ENCODE measurements at places on chromosomes 1 and 21. TPM values are rescaled to one million over a fixed set of nuclear protein-coding genes. Genes with fewer than 3 reads are reported as not detected.
A peak's percentile ranks its signal among the peaks of the same experiment; 100 is the strongest.

The HENMT1 gene
- 0.98 TPM for total RNA-seq

The AGO1 gene
- total RNA-seq: 31.7 TPM

The CHD5 gene
- 2.0 TPM for total RNA-seq

The SV2A gene
- 7.6 TPM for total RNA-seq

The THEM5 gene
- total RNA-seq: 0.98 TPM

The RGSL1 gene
- not detected for total RNA-seq

The TMOD4 gene
- 2.2 TPM for total RNA-seq

The IGSF8 gene
- total RNA-seq: 21.6 TPM

DNA sequence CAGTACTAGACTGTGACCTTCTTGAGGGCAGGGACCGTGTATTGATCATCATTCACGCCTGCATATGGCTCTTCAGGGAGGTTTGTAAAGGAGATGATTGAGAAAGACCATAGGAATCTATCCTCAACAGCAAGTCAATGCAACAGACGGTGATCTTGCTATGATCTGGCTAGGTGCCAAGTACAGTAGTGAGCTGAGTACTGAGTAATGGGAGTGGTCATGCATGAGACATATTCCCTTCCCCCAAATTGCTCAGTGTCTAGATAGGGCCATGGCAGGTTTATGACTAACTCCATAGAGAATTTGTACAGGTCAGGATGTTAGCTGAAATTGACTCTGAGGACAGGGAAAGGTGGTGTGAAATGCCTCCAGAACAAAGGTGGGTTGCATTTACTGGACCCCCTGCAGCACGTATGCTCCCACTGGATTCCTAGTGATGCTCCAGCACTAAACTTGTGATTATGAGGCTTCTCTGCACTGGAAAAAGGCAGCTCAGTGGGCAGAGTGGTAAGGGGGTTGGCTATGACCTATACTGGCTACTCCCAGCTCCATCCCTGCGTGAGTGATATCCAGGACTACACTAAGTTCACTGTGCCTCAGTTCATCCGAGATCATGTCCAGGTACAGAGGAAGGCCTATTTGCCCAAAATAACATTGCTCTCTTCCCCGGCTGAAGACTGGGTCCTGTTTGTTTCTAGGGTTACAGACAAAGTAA is 37.2 kb downstream of the KCNJ6 start:
- DNase-seq: no peak

DNA sequence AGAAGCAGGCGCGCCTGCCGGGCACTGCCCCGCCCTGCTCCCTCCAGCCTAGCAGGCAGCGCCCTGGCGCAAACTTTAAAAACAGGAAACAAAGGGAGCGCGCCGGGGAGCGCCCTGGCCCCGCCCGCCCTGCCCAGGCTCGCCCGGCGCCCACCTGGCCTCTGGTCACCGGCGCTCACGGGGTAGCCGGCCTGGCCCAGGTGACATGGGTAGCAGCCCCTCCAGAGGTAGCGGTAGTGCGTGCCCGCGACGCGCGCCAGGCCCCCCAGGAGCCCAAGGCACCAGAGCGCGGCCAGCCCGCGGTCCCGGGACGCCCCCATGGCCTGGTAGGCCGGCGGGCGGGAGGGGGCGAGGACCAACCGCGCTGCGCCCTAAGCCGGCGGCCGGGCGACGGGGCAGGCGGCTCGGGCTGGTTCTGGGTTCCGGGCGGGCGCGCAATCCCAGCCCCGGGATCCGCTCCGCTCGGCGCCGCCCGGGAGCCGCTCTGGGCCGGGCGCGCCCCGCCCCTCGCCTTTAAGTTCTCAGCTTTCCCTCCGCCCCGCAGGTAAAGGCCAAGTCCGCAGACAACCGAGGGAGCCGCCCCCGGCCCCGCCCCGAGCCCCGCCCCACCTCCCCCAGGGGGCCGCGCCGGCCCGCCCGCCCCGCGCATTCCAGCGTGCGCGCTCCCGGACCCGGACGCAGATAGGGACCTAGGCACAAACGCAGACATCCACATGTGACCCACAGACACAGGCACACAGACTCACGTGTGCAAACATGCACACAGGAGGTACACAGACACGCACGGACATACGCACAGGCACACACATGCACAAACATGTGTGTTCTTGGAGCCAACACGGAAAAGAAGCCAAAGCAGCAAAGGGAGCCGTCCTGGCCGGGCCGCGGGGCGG is 76.7 kb downstream of the ARHGEF16 start:
- DNase-seq: no peak

- DNase-seq: peak; percentile 88
Measured at GRCh38 chr21:9767592-9768375, 753.6 kb upstream of the TPTE start.

DNA sequence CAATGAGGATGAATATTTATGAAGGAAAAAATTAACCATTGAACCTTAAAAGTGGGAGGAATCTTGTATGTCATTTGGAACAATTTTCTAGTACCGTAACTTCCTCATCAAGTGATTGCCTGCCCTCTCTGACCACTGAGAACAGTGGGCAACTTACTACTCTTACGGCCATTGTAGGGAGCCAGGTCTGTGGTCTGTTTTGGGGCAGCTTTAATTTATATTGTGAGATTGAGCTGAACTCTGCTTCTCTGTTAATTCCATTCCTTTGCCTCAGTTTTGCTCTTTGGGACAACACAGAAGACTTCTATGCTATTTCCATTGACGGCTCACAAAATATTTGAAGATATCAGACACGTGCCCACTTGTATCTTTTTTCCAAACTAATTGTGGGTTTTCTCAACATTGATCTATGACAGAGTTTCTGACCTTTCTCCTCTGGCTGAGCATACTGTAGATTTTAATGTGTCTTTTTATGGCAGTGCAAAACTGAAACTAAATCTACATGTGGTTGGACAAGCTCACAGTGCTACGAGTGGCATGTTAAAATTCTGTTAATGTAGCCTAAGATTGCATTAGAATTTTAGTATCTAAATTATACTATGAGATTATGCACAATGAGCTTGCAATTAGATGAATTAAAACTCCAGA is 27.8 kb upstream of the ZNF281 start:
- DNase-seq: no peak

GRCh38 chr1:154871374-154871773 is 1.3 kb upstream of the KCNN3 start:
- no peak for DNase-seq

DNA sequence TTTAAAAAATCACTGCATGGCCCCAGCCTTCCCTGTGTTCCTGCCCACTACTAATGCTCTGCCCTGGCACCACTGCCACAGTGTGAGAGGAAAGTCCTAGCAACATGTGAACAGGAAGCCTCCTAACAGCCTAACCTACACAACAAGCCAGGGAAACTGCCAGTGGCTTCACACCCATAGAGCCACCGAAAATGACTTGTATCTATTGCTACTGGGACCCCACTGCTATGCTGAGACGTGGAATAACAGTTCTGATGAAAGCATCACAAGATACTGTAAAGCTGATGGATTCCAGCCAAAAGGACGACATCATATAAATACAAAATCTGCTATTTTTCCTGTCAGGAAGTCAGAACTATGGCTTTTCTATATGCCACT is 74.9 kb downstream of the JAK1 start:
- no peak for DNase-seq

DNA sequence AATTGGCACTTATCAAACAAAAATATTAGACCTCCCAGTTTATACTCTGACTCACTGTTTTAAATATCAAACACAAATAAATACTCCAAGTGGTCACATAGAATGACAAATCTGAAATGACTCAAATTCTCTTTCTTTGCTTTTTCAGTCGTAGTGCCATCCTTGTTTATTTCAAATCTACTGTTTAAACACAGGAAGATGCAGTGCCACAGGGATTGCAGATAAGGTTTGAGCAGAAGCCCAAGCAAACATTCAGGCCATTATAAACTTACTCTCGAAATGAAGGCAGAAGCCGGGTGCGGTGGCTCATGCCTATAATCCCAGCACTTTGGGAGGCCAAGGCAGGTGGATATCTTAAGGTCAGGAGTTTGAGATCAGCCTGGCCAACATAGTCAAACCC is 255.4 kb upstream of the PLXNA2 start:
- no peak for DNase-seq

- no peak for DNase-seq
Measured at GRCh38 chr1:69126796-69127195, 440.9 kb upstream of the LRRC7 start.

- no peak for DNase-seq
Measured at GRCh38 chr1:96048572-96049212, 672.9 kb upstream of the PTBP2 start.

GRCh38 chr1:2145946-2146835 is 48.4 kb downstream of the FAAP20 start:
- no peak for DNase-seq

GRCh38 chr1:5770981-5771765 is 221.1 kb downstream of the NPHP4 start:
- no peak for DNase-seq

DNA sequence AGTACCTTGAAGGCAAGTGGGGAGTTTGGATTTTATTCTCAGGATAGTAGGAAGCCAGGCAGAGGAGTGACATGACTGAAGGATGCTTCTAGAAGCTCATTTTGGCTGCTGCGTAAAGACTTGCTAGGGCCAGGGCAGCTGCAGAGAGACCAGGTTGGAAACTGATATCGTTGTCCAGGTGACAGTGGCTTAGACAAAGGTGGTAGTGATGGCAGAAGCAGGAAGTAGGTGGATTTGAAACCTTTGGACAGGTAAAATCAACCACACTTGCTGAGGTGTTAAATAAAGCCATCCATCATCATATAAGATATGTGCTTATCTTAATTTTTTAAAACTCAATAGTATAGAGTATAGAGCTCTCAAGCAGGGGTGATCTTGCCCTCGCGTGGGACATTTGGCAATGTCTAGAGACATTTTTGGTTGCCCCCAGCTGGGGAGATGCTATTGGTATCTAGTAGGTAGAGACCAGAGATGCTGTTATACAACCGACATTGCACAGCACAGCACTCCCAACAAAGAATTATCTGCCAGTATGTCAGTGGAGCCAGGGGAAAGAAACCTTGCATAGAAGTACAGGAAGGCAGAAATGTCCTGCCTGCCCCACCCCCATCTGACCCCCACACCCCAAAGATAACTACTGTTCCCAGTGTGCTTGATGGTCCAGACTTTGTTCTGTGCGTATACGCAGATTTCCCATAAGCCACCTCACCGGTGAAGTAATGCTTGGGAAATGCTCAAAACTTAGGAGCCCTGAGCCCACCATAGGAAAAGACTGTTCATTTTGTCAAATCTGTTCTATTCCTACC is 31.1 kb downstream of the TMEM51 start:
- no peak for DNase-seq

DNA sequence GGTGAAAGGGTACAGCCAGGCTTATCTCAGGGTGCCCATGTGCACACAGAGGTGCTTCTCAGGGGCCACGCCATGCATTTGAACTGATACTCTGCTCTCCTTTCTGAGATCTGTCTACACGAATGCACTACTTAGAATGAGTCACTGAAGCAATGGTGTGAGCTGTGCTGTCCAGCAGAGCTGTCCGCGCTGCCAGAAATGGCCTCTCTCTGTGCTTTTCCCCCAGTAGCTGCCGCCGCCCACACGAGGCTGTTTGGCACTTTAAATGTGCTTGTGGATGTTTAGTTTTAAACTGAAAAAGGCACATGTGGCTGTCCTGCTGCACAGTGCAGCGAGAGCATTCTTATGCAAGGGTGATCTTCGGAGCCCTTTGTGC is 87.1 kb upstream of the COL6A1 start:
- DNase-seq: no peak

DNA sequence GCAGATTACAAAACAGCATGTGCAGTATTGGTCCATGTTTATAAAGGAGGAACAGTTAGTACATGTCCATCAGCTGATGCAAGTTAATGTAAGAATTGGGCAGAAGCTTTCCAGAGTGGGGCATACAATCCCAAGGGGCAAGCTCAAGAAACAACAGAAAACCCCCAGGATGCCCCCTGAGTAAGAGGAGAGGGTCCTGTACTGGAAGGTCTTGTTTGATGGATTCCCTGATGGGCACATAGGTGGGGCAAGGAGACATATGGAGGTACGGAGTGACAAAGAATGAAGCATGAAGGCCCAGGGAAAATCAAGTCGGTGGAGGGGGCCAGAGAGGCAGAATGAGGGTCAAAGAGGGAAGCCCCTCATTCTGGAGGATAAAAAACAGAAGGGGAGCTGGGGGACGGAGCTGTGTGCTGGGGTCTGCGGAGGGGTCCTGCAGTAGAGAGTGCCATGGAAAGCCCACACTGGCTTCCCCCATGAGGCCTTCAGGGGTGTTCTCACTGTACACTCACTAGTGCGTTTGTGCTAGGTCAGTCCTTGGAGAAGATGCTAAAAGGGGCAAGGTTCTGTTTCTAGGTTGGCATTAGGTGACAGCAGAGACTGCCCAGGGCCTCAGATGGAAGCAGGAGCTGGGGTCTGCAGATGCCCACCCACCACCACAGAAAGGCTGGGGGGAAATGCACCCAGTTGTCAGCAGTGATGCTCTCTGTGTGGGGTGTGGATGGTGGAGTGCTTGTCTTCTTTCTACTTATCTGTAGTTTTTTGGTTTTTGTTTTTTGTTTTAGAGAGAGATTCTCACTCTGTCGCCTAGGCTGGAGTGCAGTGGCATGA is 12.5 kb upstream of the MATN1 start:
- DNase-seq: no peak

DNA sequence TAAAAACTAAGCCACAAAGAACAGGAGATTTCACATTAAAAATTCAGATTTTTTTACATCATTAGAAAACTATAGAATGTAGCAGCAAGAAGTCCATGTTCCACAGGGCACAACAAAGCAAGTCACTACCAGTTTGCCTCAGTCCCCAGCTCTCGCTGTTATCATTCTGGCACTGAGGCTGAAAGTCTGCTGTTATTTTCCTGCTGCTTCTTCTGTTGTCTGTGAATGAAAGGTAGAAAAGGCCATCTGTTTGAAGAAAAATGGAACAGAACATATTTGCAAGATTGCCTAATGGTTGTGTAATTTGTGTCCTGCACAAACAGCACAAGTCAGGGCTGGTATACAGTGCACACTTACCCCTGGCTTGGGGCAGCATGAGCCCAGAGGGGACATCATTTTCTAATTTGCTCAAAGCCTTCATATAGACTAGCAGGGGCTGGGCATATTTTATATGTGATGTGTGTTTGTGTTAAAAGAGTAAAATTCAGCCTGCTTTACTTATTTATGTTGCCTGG is 105.6 kb upstream of the COG2 start:
- DNase-seq: no peak

DNA sequence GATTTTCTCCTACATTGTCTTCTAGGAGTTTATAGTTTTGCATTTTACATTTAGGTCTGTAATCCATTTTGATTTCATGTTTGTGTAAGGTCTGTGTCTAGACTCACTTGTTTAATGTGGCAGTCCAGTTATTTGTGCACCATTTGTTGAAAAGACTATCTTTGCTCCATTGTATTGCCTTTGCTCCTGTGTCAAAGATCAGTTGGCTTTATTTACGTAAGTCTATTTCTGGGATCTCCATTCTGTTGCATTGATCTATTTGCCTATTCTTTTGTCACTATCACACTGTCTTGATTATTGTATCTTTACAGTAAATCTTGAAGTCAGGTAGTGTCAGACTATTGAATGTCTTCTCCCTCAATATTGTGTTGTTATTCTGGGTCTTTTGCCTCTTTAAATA is 49.7 kb upstream of the RGS2 start:
- DNase-seq: no peak

DNA sequence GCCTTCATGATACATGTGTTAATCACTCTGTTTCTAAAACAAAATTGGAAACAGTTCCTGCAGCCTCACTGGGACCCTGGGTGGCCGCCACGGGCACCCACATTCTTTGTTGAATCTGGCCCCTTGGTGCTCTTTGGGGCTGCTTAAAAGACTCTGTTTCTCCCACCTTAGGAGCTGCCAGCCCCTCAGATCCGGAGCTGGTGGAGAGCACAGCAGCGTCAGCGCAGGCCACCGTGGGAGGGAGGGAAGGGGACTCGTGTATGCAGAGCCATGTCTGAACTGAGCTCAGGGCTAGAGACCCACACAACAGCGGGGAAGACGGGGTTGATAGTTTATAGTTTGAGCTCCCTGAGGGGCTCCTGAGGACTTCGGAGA is 121.2 kb downstream of the CNIH3 start:
- DNase-seq: no peak
